Stimulated activated CD4-positive, alpha-beta T cell treated with anti-CD3 and anti-CD28 coated beads, Interleukin-2, amount 100 ng/mL, for 4 hours (primary cell): ENCODE measurements at places on chromosomes 7 and 10.

DNA sequence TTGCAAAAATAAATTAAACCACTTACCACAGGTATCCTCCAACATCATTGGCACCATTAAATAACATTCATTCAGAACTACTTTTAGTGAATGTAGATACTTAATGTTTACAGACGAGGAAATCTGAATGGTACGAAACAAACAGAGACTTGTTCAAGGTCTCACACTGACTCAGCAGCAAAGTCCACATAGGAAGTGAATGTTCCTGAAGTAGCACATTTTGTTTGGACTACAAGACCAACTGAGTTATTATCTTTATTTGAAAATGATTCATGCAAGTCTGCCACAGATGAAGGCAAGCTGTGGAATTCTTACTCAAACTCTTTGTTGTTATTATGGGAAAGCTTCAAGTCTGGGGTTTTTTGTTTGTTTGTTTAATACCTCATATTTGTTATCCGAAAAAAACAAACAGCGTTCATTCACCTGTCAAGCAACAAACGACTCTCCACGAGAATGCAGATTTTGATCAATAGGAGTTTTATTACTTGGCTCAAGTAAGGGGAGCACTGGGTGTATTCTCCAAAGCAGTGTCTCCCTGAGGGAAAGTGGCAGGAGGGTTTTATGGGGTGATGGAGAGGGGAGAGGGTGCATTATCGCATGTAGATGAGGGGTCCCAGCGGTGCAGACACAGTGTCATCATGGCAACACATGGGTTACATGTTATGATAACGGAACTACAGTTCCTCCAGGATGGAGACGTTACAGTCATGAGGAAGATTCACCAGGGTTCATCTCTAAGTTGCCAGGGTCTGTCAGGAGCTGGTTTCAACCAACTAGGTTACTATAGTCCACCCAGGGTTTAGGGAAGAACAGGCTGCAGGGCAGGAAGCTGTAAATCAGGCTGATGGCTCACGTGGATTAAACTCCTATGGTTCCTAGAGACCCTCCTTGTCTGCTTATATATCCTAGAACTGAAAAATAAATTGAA, 147.7 kb upstream of the AKR1E2 start:
- DNase-seq = no peak

DNA sequence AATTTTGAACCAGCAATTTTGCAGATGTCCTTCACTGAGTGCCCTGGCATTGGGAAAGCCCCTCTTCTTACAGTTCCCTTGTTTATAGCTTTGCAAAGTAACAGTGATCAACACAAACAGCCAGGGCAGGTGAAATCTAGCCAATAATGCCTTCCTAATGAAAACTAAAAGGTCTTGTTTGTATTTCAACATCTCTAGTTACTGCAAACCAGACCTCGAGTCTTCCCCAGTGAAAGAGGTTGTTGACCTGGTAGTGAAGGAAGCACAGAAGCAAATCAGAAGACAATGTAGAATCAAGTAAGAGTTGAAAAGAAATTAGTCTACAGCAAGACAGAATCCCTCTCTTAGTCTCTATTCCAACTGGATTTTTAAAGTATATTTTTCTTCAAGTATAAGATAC, 231.2 kb downstream of the SNX13 start:
- no peak for DNase-seq

DNA sequence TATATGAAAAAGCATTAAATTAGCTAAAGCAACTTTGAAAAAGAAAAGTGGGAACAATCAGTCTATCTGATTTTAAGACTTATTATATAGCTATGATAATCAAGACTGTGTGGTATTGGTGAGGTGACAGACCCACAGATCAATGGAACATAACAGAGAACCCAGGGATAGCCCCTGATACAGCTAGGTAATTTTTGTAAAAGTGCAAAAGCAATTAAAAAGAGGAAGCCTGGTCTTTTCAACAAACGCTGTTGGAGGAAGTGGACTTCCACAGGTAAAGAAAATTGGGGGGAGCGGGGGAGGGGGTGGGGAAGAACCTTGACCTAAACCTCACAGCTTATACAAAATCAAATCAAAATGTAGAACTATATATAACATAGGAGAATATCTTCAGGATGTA, 45.4 kb downstream of the GNA12 start:
- no peak for DNase-seq

DNA sequence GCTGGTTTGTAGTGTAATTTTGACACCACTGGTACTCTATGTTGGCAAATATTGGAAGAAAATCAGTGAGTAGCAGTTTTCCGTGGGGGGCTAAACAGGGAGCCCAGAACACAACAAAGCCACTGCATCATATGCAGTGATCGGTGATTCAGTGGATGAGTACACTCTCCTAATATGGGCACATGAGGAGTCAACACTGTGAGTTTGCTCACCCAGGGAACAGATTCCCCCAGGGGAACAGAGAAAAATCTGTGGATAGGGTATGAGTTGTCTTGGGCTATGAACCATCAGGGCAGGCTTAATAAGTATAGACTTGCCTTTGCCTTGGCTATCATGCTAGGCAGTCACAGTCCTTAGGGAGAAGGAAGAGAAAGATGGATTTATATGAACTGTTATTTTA, 227.7 kb upstream of the SEMA3E start:
- no peak for DNase-seq

- no peak for DNase-seq
Measured at GRCh38 chr10:125061557-125062226, 98.7 kb downstream of the CTBP2 start.

DNA sequence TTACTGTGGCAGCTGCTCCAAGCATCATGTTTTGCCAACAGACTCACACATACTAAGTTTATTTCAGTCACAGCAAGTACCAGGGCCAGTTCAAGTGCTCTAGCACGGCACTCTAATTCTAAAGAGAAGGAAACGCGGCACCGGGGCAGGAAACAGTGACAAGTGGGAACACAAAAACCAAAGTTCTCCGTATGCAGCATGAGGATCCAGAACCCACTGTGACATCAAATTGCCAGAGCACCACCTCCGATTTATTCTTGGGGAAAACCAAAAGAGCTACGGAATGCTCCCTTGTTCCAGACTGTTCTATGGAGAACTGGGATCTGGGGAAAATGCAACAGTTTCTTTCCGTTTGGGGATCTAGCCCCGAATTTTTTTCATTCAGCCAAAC, 448 bp upstream of the PTER start:
- DNase-seq = no peak

DNA sequence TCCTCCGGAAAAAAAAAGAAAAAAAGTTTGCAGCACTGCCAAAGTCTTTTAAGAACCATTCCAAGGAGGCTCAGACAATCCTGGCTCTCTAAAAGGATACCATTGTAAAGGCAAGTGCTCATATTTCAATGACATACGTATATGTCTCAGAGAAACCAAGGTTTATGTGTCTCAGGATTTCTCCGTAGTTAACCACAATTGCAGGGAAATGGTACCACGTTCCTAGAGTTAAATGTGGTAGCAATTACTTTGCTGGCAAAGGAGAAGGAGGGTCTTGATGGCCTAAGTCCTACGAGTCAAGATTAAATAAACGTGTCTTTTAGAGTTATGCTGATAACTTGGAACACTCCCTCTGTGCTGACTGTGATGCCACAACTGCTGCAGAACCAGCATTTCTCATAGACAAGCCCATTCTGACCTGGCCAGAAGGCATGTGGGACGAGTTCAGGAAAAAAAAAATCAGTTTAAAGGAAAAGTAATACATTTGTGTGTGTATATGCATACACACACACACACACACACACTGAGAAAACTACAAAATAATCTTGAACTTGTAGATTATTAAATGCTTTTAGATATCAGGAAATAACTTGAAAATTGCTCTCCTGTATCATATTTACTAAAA, 245.9 kb downstream of the FGFR2 start:
- no peak for DNase-seq

GRCh38 chr10:51046654-51047053, 27.6 kb upstream of the PRKG1 start:
- DNase-seq = no peak

DNA sequence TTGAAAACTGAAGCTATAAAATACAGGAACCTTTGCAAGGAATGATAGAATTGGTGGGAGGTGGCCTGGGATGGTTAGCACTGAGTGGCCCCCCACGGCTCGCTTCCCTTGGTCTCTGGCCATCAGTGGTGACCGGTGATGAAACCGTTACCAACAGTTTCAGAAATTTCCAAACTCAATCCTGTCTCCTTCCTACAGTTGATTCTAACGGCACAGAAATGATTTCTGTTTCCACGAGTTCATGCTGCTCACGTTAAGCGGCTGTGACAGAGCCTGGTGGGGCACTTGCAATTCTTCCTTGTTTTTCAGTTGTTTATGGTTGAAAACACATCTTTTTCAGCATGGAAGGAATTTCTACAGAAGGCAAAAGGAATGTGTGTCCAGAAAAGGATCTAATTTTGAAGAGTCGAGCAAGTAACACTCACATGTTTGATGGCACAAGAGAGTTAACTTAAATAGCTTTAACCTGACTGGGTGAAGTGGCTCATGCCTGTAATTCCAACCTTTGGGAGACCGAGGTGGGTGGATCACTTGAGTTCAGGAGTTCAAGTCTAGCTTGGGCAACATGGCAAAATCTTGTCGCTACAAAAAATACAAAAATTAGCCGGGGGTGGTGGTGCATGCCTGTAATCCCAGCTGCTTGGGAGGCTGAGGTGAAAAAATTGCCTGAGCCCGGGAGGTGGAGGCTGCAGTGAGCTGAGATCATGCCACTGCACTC, 100.1 kb downstream of the DNAJB6 start:
- no peak for DNase-seq

DNA sequence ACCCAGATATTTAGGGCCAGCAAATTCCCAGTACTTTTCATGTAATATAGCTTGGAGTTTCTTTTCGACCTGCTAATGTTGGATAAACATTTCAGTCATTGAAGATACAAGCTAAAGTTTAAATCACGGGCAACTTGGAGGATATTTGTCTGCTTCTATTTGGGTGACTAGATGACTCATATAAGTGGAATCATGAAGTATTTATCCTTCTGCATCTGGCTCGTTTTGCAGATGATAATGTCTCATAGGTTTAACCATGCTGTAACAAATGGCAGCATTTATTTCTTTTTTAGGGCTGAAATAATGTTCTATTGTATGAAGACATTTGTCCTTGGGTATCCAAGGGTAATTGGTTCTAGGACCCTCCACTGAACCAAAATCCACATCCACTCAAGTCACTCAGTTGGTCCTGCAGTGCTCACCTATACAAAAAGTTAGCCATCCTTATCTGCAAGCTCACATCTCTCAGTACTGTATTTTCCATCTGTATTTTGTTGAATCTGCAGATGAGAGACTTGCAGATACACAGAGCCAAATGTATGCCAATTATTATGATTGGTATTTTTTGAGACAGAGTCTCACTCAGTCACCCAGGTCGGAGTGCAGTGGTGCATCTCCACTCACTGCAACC, 187.2 kb upstream of the CSTF2T start:
- no peak for DNase-seq

- DNase-seq = peak; percentile 33
Measured at GRCh38 chr7:1664711-1665548, 5.1 kb upstream of the ELFN1 start.

GRCh38 chr7:138854115-138854645, 56.2 kb upstream of the ATP6V0A4 start:
- DNase-seq = no peak

- DNase-seq = no peak
Measured at GRCh38 chr10:89281606-89282395, 20.0 kb upstream of the IFIT2 start.

- DNase-seq = no peak
Measured at GRCh38 chr10:62893036-62893435, 76.9 kb upstream of the EGR2 start.

- no peak for DNase-seq
Measured at GRCh38 chr7:152403726-152404125, 32.1 kb downstream of the KMT2C start.

DNA sequence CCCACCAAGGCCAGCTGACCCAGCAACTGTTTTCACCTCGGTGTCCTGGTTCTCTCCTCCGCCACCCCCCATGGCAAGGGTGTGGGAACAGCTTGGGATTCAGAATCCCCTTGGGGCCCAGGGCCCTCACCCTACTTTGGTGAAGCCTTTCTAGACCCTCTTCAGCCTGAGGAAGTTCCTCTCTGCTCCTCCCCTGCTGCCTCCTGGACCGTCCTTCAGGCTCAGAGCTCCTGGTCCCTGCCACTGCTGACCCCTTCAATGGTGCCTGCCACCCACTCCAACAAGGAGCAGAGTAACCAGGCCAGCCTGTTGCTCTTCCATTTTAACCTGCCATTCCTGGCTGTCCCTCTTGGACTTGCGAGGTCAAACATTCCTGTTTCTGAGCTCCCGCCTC, 72.0 kb upstream of the SMNDC1 start:
- DNase-seq = no peak

DNA sequence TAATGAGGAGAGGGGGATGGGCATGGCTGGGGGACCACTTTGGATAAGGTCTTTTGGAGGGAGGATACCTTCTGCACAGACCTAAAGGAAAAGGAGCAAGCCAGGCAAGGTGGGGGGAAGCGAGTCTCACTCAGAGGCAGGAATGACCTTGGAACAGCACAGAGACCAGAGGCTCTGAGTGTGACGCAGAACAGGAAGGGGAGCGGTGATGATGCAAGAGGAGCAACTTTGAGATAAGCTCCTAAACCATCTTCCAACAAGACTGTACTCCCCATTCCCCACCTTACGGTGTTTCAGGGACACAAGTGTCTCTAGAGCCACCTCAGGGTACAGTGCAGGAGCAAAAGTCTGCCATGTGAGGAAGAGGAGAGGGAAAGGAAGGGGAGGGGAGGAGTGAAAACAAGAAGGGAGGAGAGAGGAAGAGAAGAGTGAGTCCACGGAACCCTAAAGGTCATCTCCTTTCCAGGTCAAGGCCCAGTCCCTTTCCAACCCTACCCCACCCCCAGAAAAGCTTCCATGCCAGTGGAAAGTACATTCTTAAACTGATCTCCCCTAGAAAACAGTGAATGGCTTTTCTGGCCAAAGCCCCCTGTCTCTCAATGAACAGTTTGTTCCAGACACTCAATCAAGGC, 54.1 kb downstream of the JAZF1 start:
- DNase-seq = no peak

DNA sequence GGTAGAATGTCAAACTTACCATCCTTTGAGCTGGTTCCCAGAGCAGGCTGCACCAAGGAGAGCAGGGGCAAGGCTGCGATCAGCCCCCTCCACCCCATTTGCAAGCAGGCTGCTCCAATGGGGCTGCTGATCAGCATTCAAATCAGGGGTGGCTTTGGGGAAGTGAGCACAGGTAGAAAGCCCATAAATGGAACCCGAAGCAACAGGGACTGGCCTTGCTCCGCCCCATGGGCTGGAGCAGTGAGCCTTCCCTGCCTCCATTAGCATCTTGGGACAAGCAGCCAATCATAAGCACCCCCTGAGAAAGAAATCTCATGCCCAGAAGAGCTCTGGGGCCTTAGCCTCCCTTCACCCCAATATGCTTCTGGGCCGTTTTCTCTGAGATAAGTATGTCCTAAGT, 4.0 kb upstream of the PKD1L1 start:
- no peak for DNase-seq
